Chondrocyte (in vitro differentiated cells): ENCODE measurements at places on chromosomes 5 and 9. TPM values are rescaled to one million over a fixed set of nuclear protein-coding genes. Genes with fewer than 3 reads are reported as not detected.

- DNase-seq = no peak
- peaks cover 20% of the 10 kb centered on the region for H3K27me3 ChIP-seq
- no peaks in the 10 kb centered on the region for H3K4me1 ChIP-seq
- H3K36me3 ChIP-seq = peaks cover 3% of the 10 kb centered on the region
Measured at GRCh38 chr5:72018143-72018803, 89.0 kb upstream of the MAP1B start.

- no peak overlapping the region for H3K4me3 ChIP-seq
- H3K27ac ChIP-seq = no peak overlapping the region
- no peaks in the 10 kb centered on the region for H3K4me1 ChIP-seq
- no peaks in the 10 kb centered on the region for H3K27me3 ChIP-seq
- no peaks in the 10 kb centered on the region for H3K36me3 ChIP-seq
Measured at GRCh38 chr5:35337340-35338156, 107.3 kb upstream of the PRLR start.

DNA sequence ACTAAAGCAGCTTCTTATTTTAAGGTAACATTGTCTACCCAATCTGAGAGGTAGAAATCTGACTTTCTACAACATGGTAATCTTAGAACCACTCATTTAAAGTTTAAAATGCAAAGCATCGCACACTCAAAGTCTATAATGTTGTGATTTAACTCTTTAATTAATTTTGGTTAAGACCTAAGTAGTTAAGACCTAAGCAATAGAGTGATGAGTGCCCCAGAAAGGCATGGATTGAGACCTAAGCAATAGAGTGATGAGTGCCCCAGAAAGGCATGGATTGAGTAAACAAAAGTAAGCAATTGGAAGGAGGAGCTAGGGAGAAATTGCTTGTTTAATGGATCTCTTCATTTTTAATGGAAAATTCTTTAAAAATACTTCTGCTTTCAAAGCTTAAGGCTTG, 86.8 kb downstream of the NLN start:
- peaks cover 34% of the 10 kb centered on the region for H3K36me3 ChIP-seq
- H3K4me1 ChIP-seq = peaks cover 17% of the 10 kb centered on the region
- no peak overlapping the region for H3K4me3 ChIP-seq
- no peak for DNase-seq

DNA sequence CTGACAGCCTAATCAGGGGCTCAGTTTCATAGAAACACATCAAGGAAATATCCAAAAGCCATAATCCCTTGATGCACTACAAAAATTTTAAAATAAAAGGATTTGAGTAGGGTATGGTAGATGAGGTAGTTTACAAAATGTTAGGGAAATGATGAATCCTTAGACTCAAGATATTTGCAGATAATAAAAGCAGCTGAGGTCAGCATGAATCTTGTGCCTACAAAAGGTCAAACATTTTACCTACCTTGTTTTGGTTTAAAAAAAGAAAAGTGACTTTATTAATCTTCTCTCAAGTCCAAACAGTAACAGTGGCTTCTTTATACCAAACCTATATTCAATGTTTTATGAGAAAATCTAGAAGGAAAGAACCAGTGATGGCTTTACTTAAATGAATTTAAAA, 135.5 kb downstream of the BNC2 start:
- DNase-seq = no peak
- no peaks in the 10 kb centered on the region for H3K27me3 ChIP-seq
- H3K4me1 ChIP-seq = no peaks in the 10 kb centered on the region
- peaks cover 3% of the 10 kb centered on the region for H3K36me3 ChIP-seq

GRCh38 chr5:55905251-55905650, 54.1 kb downstream of the IL31RA start:
- H3K36me3 ChIP-seq = no peaks in the 10 kb centered on the region
- DNase-seq = no peak
- H3K4me3 ChIP-seq = no peak overlapping the region
- H3K27ac ChIP-seq = no peak overlapping the region
- peaks cover 28% of the 10 kb centered on the region for H3K4me1 ChIP-seq
- H3K27me3 ChIP-seq = no peaks in the 10 kb centered on the region

- H3K4me3 ChIP-seq = no peak overlapping the region
- H3K27me3 ChIP-seq = no peaks in the 10 kb centered on the region
- DNase-seq = no peak
- peaks cover 7% of the 10 kb centered on the region for H3K4me1 ChIP-seq
- H3K36me3 ChIP-seq = no peaks in the 10 kb centered on the region
Measured at GRCh38 chr5:59557572-59557971, 336.0 kb downstream of the PDE4D start.

DNA sequence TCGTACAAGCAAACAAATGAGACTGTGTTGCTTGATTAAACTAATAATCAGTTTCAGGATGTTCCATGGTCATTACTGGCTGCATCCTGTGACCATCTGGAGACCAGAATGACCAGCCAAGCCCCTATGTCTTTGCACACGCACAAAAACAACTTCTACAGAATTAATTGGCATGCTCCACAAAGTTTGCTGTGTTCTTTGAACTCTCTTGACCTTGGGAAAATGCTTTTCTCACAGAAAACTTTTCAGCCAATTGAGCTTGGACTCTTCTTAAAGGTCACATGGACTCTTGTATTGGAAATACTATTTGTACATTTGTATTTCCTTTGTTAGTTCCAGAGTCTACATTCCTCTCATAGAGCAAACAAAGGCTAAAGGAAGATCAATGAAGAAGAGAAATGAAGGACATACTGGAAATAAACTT, 147.8 kb downstream of the ARRDC3 start:
- no peak for DNase-seq
- no peak overlapping the region for H3K4me3 ChIP-seq
- H3K4me1 ChIP-seq = no peaks in the 10 kb centered on the region
- H3K27ac ChIP-seq = no peak overlapping the region
- no peaks in the 10 kb centered on the region for H3K36me3 ChIP-seq

DNA sequence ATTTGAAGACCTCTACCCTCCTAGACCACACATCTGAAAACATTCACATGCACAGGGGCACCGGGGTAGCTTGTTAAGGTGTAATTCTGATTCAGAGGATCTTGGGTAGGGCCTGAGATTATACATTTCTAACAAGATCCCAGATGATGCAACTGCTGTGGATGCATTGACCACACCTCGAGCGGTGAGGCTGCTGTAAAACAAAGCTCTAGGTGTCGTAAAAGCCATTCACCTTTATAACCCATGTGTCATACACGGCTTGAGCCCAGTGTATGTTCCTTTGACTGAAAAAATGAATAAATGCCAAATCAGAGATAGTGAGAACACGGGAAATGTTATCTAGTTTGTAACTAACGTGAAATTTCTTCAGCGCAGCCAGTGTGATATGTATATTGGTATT, 1578.2 kb upstream of the WWC1 start:
- no peak overlapping the region for H3K4me3 ChIP-seq
- no peaks in the 10 kb centered on the region for H3K4me1 ChIP-seq
- no peaks in the 10 kb centered on the region for H3K36me3 ChIP-seq
- H3K27me3 ChIP-seq = no peaks in the 10 kb centered on the region
- H3K27ac ChIP-seq = no peak overlapping the region

DNA sequence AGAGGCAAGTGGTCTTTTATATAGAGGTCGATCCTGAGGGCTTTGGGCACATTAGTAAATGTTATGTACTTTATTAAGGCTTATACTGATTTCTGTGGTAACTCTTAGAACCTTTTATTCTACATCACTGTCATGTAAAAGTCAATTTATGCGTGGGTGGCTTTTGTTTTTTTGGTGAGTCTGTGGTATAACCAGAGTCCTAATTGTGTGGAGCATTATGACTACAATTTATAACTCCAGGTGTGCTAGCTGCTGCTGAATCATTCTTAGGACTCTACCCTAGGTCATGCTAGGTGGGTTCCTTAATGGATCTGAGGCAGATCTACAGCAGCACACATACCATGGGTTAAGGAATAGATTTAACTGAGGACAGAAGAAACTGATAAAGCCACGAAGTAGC, 33.9 kb upstream of the KCNN2 start:
- H3K27me3 ChIP-seq = no peaks in the 10 kb centered on the region
- peaks cover 2% of the 10 kb centered on the region for H3K36me3 ChIP-seq
- no peak overlapping the region for H3K4me3 ChIP-seq
- no peaks in the 10 kb centered on the region for H3K4me1 ChIP-seq

DNA sequence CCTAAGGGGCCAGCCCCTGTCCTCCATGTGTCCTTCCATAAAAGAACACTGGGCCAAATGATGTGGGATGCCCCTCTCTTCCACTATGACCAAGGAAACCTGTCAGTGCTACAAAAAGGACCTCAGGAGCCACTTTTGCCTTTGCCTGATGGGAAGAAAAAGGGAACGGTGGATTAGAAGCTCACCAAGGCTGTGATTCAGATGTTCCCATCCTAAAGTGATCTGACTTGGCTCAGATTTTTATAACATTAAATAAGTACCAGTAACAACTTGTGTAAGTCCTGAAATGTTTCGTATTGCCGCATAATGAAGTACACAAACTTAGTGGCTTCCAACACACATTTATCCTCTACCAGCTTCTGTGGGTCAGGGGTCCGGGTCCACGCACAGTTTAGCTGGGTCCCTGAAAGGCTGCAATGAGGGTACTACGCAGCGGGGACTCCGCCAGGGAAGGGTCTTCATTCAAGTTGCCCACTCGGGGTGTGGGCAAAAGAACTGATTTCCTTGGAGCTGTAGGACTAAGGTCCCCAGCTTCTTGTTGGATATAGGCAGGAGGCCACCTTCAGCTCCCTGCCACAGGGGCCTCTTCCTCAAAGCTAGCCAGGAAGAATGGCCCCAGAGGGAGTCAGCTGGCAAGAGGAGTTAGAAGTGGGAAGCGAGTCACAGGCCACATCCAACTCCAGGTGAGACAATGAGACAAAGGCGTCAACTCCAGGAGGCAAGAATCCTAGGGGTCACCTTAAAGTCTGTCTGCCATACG, 60.4 kb downstream of the RAPGEF1 start:
- H3K36me3 ChIP-seq = no peaks in the 10 kb centered on the region
- H3K4me3 ChIP-seq = no peak overlapping the region
- H3K27ac ChIP-seq = peak overlapping the region; percentile 96
- DNase-seq = no peak
- H3K27me3 ChIP-seq = no peaks in the 10 kb centered on the region

DNA sequence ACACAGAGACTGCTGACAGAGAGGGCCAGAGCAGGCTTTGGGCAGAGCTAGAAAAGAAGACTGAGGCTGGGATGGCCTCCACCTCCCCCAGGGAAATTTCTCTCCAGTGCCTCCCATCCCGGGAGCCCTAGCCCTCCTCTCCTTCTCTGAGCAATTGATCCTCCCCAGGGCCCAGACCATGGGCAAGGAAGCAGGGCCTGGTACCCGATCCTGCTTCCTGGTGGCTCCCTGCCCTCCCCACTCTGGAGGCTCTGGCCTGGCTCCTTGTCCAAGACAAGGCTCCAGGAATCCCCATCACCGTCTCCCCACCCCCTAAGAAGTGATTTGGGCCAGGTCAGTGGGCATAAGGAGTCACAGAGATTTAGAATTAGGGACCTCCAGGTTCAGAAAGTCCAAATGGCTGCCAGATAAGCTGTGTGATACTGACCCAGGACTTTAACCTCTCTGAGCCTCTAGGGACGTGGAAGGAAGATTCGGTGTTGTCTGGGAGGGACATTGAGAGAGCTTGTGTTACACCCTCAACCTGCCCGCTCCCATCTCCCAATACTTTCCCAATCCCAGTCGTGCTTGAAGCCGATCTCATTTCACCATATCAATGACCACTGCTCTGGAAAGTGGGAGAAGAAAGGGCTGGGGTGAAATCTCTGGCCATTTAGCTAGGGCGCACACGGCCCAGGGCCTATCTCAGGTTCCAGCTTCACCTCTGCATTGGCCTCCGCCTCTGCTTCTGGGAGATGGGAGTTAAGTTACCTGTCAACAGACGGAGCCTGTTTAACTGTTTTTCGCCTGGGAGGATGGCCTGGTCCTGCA, 25.8 kb upstream of the KIF12 start:
- no peaks in the 10 kb centered on the region for H3K36me3 ChIP-seq
- DNase-seq = no peak
- peaks cover 4% of the 10 kb centered on the region for H3K4me1 ChIP-seq
- peaks cover 12% of the 10 kb centered on the region for H3K27me3 ChIP-seq

- DNase-seq = no peak
- H3K4me1 ChIP-seq = peaks cover 3% of the 10 kb centered on the region
Measured at GRCh38 chr9:134252084-134252830, 74.0 kb upstream of the RXRA start.

DNA sequence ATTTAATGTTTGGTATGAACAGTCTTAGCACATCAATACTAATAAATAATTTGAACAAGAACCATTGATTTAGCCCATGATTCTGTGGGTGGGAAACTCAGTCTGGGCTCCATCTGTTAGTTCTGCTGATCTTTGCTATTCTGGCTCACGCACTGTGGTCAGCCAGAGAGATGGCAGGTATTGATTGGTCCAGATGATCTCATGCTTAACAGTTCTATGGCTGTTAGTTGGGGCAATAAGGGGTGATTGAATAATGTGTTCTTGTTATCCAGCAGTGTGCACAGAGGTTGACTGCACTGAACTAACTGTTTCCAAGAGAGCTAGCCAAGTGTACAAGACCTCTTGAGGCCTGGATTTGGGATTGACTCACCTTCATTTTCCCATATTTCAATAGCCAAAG, 824.3 kb downstream of the SEMA5A start:
- no peak overlapping the region for H3K27ac ChIP-seq
- no peak for DNase-seq
- H3K4me1 ChIP-seq = peaks cover 2% of the 10 kb centered on the region
- H3K27me3 ChIP-seq = no peaks in the 10 kb centered on the region
- no peaks in the 10 kb centered on the region for H3K36me3 ChIP-seq
- H3K4me3 ChIP-seq = no peak overlapping the region

DNA sequence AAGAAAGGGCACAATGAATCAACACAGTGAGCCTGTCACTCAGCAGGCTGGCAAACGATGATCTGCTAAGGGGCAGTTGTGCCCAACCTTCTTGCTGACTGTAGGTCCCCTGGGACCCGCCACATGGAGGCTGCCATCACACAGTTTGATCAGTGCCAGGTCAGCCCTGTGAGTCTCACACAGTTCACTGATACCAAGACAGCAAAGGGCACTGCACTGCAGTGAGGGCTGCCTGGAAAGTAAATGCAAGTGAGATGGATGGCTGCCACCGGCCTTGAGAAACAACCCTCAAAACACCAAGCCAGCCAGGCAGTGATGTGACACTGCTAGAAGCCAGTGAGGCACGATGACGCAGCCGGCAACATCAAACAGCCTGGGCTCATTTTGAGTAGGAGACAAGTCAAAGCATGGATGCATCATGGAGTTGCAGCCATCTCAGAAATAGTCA, 30.3 kb downstream of the FOXD1 start:
- peaks cover 47% of the 10 kb centered on the region for H3K4me1 ChIP-seq
- no peak overlapping the region for H3K4me3 ChIP-seq
- H3K27me3 ChIP-seq = peaks cover 13% of the 10 kb centered on the region
- no peak for DNase-seq
- H3K27ac ChIP-seq = peak overlapping the region; percentile 37
- H3K36me3 ChIP-seq = peaks cover 2% of the 10 kb centered on the region

- H3K4me3 ChIP-seq = no peak overlapping the region
- peaks cover 17% of the 10 kb centered on the region for H3K27me3 ChIP-seq
- H3K36me3 ChIP-seq = no peaks in the 10 kb centered on the region
- no peak for DNase-seq
- H3K4me1 ChIP-seq = peaks cover 14% of the 10 kb centered on the region
Measured at GRCh38 chr9:109560470-109561132, 62.5 kb upstream of the PTPN3 start.

- H3K27me3 ChIP-seq = no peaks in the 10 kb centered on the region
- DNase-seq = peak; percentile 95
- peak within 1 kb of the TSS; percentile 90 for H3K4me3 ChIP-seq
- peak within 1 kb of the TSS; percentile 85 for H3K27ac ChIP-seq
Measured at GRCh38 chr9:86947146-86948073, at the start of gene GAS1. Gene GAS1, minus strand, starts transcription at chr9:86947506. Its CDS starts 727 bp downstream, at chr9:86946779.

CTXN3 gene
- not detected in 3 replicates for total RNA-seq

PRUNE2 gene
- 5.5 to 11.4 TPM (median 10.5 TPM) in 3 replicates for total RNA-seq

GPX3 gene
- total RNA-seq = 1.5 to 5.3 TPM (median 4.9 TPM) in 3 replicates

IRX4 gene
- total RNA-seq = not detected in 3 replicates

GRIN1 gene
- 0.07 TPM in 1 of 3 replicates, not detected in the others for total RNA-seq

NME5 gene
- 1.7 to 5.0 TPM (median 2.0 TPM) in 3 replicates for total RNA-seq

ACSL6 gene
- total RNA-seq = not detected in 3 replicates

ADAMTS2 gene
- total RNA-seq = 17.9 to 93.2 TPM (median 91.2 TPM) in 3 replicates

SMIM23 gene
- total RNA-seq = not detected in 3 replicates

FUT7 gene
- not detected in 3 replicates for total RNA-seq
